Chondrocyte (in vitro differentiated cells): ENCODE measurements at places on chromosomes 7 and 10. TPM values are rescaled to one million over a fixed set of nuclear protein-coding genes. Genes with fewer than 3 reads are reported as not detected.

GRCh38 chr10:63887600-63888370 lies 366.6 kb downstream of the REEP3 start:
- no peak for DNase-seq

DNA sequence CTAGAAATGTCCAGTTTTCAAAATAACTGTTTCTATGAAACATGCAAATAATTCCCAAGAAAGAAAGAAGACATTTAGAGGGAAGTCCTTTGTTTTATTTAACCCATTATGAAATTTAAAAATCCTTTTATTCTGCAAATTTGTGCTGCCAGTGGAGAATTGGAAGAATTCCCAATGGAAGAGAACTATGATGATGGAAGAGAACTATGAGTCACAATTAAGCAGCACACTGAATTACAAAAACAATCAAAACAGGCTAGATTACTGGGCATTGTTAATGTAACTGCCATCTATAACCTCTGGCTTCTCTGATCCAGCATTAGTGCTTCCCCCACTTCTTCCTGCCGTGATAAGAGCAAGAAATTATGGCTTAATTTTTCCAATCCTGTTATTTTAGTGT lies 126.2 kb upstream of the FEZF1 start:
- no peak for DNase-seq

The COL1A2 gene
- 11,901 to 12,433 TPM (median 12,302 TPM) in 3 replicates for total RNA-seq

The STRIP2 gene
- total RNA-seq, result 0.87 to 1.3 TPM (median 1.2 TPM) in 3 replicates

- no peak for DNase-seq
These were observed 151.7 kb upstream of the IGFBP3 start for GRCh38 chr7:46072722-46073121.

The ABCB1 gene
- total RNA-seq, result not detected in 3 replicates

DNA sequence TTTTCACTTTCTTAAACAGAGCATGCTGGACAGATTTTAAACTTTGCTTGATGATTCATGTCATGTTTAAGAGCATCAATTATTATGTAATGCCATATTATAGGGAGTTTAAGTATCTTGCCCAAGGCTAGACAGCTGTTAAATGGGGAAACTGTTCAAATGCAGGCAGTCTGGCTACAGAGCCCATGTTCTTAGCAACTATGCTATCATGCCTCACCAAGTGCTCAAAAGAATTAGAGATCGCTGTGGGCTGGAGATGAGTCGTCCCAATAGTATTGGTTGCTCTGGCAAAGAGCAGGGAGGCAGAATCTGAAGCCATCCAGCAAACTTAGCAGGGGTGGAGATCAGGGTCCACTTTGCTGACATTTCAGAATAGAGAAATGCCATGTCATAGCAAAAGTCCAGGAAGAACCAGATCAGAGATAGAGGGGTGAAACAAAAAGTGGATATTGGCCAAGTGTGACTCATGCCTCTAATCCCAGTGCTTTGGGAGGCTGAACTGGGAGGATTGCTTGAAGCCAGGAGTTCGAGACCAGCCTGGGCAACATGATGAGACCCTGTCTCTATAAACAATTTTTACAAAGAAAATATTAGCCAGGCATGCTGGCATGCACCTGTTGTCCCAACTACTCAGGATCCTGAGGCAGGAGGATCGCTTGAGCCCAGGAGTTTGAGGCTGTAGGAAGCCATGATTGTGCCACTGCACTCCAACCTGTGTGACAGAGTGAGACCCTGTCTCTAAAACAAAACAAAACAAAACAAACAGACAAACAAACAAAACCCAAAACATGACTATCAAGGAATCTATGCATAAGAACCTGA lies 57.8 kb downstream of the BAMBI start:
- no peak for DNase-seq

- no peak for DNase-seq
These were observed 27.0 kb downstream of the SND1 start for GRCh38 chr7:127678947-127679346.

The ITPRID1 gene
- total RNA-seq, result not detected in 3 replicates

- DNase-seq, result no peak
These were observed 9.5 kb downstream of the PNLIPRP3 start for GRCh38 chr10:116437076-116437692.
